ENCODE measurements at places on chromosomes 4 and X.

DNA sequence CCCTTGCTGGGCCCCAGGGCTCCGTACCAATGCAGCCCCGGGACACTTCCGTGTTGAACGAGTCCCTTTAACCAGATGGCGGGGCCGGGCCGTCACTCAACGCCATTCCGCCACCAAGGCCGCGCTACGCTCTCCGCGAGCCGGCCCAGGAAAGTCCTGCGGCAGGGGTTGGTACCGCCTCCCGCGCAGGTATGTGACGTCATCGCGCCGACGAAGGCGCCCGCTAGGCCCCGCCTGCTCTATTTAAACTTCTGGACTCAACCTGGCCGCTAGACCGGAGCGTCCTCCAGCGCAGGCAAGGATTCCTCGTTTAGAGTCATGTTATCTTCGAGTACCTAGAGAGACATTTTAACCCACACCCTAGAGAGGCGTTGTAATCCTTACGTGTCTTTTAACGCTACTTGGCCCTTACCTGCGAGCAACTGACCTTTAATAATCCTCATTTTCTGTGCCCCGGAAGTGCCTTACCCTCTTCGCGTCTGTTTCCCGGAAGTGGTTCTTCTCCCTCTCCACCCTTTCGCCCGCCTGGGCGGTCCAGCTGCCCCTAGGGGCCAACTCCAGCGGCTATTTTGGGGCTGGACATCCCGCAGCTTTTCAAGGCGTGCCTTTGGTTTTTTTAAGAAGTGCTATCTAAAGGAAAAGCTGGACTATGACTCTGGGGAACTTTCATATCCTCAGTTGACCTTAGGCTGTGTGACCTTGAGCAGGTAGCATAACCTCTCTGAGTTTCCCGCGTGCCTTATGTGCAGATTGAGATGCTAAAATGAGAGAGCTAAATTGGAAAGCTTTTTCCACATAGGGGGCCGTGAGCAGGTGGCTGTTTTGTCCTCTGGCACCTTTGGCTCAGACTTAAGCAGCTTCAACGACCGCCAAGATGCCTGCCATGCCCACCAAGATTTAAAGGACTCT is at the start of gene PNPLA4:
Gene PNPLA4, minus strand, starts transcription at position 155 of the 909 bp plus-strand sequence. CDS start 1,294 bp downstream, outside the sequence.
- peak; percentile 87 for DNase-seq

DNA sequence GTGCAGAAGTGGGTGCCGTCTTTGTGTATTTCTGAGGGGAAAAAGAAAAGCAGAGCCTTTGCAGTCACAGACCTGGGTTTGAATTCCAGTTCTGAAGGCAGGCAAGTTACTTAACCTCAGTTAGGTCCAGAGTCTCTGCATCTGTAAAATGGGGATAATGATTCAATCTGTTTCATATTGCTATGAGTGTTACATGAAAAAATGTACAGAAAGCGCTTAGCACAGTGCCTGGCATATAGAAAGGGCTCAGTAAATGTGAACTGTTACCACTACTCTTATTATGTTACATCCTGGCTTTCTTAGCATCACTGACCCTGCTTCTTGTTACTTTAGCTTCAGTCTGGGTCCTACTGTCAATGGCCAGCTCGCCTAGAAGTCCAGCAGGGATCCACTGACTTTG is 45.9 kb downstream of the DOCK11 start:
- no peak for DNase-seq

GRCh38 chrX:152822383-152823086 is 8.0 kb downstream of the CETN2 start:
- DNase-seq, result no peak

- DNase-seq, result no peak
These were observed 8.0 kb upstream of the DGAT2L6 start for GRCh38 chrX:70169281-70169680.

- peak; percentile 34 for DNase-seq
These were observed 39.2 kb downstream of the SGMS2 start for GRCh38 chr4:107863850-107864371.

- DNase-seq, result no peak
These were observed 102.8 kb downstream of the FRMPD4 start for GRCh38 chrX:12241026-12241425.

- DNase-seq, result peak; percentile 88
These were observed 642.6 kb upstream of the HS3ST1 start for GRCh38 chr4:12071316-12071715.

DNA sequence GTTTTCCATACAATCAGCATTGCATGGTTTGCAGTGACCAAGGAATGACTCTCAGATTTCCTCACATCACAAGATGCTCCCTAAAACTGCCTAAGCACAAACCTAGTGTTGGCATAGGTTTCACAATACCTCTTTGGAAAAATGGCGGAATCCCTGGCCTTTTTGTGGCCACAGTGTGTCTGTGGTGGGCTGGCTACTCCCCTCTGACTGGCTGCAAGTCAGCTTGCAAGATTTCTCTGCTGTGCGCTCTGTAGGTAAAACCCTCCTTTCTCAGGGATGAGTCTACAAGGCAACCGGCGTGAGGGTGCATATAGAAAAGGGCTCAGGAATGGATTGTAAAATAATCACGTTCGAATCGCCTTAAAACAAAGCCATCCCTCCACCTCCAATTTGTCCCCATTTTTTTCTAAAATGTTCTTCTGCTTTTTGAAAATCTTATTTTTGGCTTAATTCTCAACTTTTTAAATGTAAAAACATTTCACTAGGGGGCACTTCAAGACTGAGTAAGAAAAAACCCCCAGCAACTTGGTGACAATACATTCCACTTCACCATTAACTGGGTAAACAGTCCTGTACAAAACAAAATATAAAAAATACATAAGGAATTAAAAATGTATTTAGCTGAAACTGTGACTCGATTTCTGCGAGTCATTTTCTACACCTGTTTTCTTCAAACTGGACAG is 235.6 kb downstream of the STIM2 start:
- peak; percentile 54 for DNase-seq

GRCh38 chr4:55397126-55397436 is 1.3 kb downstream of the TMEM165 start:
- peak; percentile 38 for DNase-seq

GRCh38 chr4:100306018-100306417 is 115.8 kb upstream of the DDIT4L start:
- no peak for DNase-seq

- DNase-seq, result no peak
These were observed 2.7 kb downstream of the PTPN13 start for GRCh38 chr4:86596807-86597206.

- DNase-seq, result no peak
These were observed 39.5 kb upstream of the PTPN13 start for GRCh38 chr4:86554646-86555045.

GRCh38 chr4:53538756-53539155 is 52.5 kb downstream of the LNX1 start:
- DNase-seq, result no peak

GRCh38 chr4:41994461-41994985 is 4.2 kb downstream of the SLC30A9 start:
- DNase-seq, result no peak

DNA sequence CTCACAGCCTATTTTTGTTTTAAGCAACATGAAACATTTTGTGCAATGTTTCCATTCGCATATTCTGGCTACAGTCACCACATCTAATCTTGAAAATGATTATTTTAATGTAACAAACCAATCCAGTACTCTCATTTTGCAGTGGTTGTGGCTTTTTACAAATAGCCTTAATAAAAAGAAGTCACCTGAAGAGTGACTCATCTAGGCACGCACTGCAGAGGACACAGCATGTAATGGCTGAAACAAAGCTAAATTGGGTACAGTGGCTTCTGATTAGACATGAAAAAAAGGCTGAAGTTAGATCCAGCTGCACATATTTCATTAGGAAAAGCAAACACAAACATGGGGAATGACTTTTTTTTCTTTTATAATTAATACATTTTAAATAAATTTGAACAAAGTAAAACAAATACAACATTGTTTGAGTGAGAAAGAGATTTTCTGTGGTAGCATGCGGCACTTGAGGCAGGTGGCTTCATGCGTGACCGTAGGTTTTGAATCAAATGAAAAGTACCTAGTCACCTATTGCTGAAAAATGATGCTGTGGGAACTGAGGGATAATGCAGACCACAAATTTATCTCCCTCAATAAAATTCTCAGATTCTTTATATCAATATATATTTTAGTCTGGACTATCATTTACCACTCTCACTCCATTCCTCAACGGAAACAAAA is 240.8 kb upstream of the DDX53 start:
- DNase-seq, result peak; percentile 44

DNA sequence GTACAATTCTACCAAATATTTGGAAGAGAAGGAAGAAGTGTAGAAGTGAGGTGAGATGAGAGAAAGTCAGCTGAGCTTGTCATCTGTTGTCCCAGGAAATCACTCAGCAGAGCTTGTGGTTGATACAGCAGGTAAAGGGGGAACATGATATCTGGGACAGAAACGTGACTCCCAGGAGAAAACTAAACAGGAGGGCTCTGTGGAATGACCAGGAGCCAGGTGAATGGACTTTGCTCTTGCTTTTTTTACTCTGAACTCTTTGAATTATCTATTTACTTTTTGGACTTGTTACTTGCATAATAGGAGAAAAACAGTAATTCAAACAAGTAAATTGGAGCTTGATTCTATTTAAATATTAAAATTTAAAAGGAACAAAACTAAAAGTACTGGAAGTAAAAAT is 555.6 kb upstream of the FRG1 start:
- peak; percentile 77 for DNase-seq

GRCh38 chr4:89519771-89520320 is 212.2 kb upstream of the GPRIN3 start:
- no peak for DNase-seq

DNA sequence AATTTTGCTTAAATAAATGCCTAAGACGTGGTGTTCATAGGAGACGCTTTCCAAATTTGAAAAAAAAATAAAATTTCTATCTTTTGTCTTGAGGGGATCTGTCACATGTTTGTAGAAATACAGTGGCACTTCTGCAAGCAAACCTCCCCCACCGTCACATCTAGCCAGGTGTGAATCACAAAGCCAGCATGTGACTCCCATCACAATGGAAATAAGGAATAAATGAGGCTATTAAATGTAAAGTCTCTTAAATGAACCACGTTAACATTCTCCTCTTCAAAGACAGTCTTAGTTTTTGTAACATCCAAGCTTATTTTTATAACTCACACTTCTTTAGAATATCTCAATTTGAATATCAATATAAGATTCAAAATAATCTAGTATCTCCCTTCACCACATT is 63.0 kb upstream of the CCSER1 start:
- DNase-seq, result peak; percentile 14

DNA sequence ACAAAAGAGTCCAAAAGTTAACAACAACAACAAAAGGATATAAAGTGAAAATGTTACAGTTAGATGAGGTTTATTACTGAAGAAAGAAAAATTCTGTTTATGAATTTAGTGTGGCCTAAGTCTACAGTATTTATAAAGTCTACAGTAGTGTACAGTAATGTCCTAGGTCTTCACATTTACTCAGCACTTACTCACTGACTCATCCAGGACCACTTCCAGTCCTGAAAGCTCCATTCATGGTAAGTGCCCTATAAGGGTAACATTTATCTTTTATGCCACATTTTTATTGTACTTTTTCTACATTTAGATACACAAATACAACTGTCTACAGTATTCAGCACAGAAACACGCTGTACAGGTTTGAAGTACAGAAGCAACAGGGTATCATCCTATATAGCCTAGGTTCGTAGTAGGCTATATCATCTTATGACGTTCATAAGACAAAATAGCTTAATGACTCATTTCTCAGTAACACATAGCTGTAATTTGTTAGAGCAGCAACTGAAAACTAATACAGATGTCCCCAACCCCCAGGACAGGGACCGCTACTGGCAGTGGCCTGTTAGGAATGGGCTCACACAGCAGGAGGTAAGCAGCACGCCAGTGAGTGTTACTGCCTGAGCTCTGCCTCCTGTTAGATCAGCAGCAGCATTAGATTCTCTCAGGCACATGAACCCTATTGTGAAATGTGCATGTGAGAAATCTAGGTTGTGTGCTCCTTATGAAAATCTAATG is 61.3 kb downstream of the CENPC start:
- DNase-seq, result no peak

DNA sequence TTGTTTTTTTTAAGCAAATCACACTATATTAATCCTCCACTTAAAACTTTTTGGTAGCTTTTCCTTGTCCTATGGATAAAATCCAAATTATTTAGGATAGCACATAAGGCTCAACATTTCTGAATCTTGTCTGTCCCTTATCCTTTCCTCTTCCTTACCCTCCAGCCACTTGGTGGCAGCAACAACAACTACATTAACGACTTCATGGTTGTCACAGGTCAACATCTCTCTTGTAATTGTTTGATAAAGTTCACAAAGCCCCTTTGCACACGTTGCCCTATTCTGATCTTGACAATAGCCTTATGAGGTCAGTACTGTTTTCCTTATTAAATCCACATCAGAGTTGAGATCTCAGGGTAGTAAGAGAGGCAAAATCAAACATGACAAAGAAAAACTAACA is 269.0 kb upstream of the PABPC4L start:
- peak; percentile 54 for DNase-seq

DNA sequence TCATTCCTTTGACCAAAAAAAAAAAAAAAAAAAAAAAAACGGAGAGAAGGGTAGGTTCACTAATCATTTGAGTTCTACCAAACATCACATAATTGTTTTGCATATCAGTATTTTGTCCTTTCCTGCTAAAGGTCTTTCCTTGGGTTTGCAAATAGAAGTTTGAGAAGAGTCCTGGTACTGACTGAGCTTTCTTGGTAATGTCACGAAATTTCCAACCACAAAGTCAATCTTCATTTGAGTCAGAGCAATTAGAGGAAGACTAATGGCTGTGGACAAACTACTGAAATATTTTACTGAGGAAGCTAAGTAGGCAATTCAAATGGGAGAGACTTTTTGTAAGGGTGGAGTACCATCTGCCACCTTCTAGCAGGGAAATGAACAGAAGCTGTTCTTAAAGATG is 21.7 kb upstream of the CD40LG start:
- no peak for DNase-seq

DNA sequence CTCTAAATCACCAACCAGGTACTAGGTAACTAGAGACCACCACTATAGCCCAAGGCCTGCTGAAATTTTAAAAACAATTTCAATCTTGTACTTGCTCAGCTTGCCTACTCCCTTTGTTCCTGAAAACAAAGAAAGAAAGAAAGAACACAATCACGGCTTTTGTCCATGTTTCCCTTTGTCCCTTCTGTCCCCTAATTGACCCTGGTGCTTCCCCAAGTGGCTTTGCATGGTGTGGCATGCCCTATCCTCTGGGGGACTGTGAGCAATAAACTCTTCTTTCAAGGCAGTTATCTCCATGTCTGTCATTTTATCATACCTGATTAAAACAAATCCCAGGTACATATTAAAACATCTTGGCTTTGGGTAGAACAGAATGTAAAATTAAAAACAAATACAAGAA is 94.8 kb downstream of the ARSJ start:
- no peak for DNase-seq

GRCh38 chr4:83010522-83011318 is at the start of gene LIN54:
TSS of gene LIN54 (minus strand) at chr4:83010823. CDS start at chr4:82984844, 25,979 bp downstream.
- DNase-seq, result peak; percentile 75

- DNase-seq, result peak; percentile 27
These were observed at the start of gene SYTL4 for GRCh38 chrX:100731441-100732281. TSS of gene SYTL4 (minus strand) at chrX:100732121. CDS start at chrX:100702037, 30,084 bp downstream.

All from DMS53 (cell line).